H1 (cell line): ENCODE measurements at places on chromosomes 13 and 19. TPM values are rescaled to one million over a fixed set of nuclear protein-coding genes. Genes with fewer than 3 reads are reported as not detected.

GRCh38 chr19:54432144-54432738, 16.8 kb upstream of the LENG8 start:
- H3K27ac ChIP-seq: no peak overlapping the region
- H3K36me3 ChIP-seq: peaks cover 6% of the 10 kb centered on the region; the same call in 1 of the 2 replicates
- no peaks in the 10 kb centered on the region; the same call in 1 of the 2 replicates for H3K27me3 ChIP-seq
- H3K4me1 ChIP-seq: peaks cover 16% of the 10 kb centered on the region
- no peak for DNase-seq
- no peak overlapping the region for H3K4me3 ChIP-seq

DNA sequence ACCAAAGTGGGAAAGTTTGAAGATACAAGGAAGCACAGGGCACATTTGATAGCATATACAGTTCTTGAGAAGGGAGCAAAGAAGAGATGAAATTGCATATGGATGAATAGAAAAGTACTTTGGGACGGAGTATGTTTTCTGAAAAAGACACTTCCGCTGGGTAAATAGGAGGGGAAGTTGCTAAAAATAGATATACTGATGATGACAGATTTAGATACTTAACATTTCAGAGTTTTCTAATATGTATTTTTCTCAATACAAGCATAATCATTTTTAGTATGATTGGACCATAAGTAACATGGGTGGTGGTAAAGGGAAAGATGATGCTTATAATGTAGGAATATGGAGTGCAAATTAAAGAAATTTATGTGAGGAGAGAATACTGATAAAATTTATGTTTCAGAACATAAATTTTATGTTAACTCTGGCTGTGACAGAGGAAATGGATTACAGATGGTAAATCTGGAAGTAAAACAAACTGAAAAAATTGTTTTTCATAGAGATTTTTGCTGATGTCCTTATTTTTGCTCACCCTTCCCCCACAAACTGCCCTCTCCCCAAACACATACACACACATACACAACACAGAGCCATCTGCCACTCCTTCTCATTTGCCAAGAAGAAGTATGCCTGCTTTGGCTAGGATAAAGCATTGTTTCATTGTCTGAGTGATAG, 583.9 kb upstream of the MIR17HG start:
- H3K4me1 ChIP-seq: no peaks in the 10 kb centered on the region
- no peaks in the 10 kb centered on the region for H3K36me3 ChIP-seq
- no peak overlapping the region for H3K27ac ChIP-seq

PGPEP1 gene
- total RNA-seq: 33.2 and 33.4 TPM in 2 replicates

- no peaks in the 10 kb centered on the region for H3K4me1 ChIP-seq
- no peak overlapping the region for H3K4me3 ChIP-seq
- no peaks in the 10 kb centered on the region for H3K27me3 ChIP-seq
Observed at GRCh38 chr19:15986701-15987100, 37.9 kb downstream of the OR10H4 start.

DNA sequence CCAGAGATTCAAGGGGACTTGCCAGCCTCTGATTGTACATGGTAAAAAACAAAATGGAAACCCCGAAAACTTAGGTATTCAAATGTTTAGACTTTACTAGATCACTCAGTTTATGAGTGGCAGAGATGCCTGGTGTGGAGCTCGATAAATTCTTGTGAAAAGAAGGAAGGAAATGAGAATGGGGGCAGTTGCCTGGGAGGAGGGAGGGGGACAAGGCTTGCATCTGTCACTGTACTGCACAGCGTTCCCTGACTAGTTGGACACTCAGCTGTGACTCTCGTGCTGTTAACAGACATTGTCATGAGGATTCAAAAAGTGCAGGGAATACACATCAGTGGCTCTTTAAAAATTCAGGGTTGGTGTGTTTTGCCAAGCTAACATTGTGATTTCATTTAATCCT, 232.9 kb downstream of the ZIC5 start:
- H3K36me3 ChIP-seq: no peaks in the 10 kb centered on the region; the same call in 1 of the 2 replicates
- H3K27ac ChIP-seq: no peak overlapping the region
- no peak overlapping the region for H3K4me3 ChIP-seq
- no peak for DNase-seq
- peaks cover 28% of the 10 kb centered on the region; the same call in 1 of the 2 replicates for H3K4me1 ChIP-seq

DNA sequence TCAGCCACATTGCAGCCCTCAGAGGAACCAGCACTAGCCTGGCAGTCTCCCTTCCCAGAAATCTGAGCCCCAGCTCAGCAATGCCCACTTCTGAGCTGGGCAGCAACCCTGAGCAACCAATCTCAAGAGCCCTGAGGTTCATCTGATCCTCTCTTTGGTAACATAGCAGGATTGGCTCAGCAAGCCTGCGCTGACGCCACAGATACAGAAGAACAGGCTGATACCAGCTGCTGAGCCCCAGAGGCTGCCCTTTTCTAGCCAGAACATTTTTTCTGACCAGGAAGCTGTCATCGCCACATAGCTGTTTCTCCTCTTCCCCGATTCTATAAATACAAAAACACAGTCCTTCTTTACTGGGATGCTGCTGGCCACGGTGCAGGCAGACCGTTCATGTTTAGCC, 59.8 kb downstream of the TRPM4 start:
- DNase-seq: no peak
- no peak overlapping the region for H3K4me3 ChIP-seq
- no peaks in the 10 kb centered on the region for H3K36me3 ChIP-seq

GRCh38 chr13:24274452-24275021, 34.8 kb upstream of the C1QTNF9 start:
- no peaks in the 10 kb centered on the region for H3K27me3 ChIP-seq
- no peaks in the 10 kb centered on the region for H3K36me3 ChIP-seq
- H3K4me3 ChIP-seq: no peak overlapping the region
- no peak overlapping the region for H3K27ac ChIP-seq
- H3K4me1 ChIP-seq: no peaks in the 10 kb centered on the region
- DNase-seq: no peak

DNA sequence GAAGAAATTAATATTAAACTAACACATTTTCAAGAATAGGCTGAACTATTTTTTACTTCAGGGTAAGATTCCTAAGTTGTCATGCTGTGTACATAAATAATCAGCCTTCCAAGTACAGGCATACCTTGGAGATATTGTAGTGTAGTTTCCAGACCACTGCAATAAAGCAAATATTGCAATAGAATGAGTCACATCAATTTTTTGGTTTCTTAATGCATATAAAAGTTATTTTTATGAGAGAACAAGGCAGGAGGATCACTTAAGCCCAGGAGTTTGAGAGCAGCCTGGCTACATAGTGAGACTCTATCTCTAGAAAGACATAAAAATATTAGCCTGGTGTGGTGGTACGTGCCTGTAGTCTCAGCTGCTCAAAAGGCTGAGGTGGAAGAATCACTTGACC, 511.5 kb downstream of the UQCRFS1 start:
- H3K4me3 ChIP-seq: no peak overlapping the region
- no peak for DNase-seq
- H3K4me1 ChIP-seq: no peaks in the 10 kb centered on the region
- H3K27me3 ChIP-seq: no peaks in the 10 kb centered on the region
- no peaks in the 10 kb centered on the region for H3K36me3 ChIP-seq

DNA sequence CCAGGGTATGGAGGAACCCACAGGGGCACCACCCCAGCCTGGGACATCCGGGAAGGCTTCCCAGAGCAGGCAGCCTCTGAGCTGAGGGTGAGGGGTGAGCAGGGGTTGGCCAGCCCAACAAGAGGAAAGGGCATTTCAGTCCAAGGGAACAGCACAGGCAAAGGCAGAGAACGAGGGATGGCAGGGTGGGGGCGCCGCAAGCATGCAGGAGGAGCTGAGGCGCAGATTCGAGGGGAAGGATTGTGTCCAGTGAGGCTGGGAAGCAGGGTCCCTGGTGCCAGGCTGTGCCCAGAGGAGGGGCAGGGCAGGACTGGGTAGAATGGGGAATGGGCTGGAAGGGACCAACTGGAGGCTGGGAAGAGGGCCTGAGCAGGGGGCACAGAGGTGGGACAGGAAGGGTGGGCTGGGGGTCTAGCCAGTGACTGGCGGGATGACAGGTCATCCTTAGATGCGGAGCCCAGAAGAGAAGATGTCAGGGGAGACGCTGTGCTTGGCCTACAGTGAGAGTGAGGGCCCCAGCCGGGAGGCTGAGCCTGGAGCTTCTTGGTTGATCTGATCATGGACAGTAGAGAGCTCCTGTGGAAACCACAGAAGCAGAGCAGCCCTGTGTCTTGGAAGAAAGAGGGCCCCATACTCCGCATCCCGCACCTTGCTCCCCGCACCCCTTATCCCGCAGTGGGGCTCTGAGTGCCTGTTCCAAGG, 13.6 kb downstream of the EMP3 start:
- H3K4me1 ChIP-seq: no peaks in the 10 kb centered on the region
- DNase-seq: no peak
- no peak overlapping the region for H3K27ac ChIP-seq
- no peaks in the 10 kb centered on the region for H3K27me3 ChIP-seq
- no peaks in the 10 kb centered on the region for H3K36me3 ChIP-seq

GRCh38 chr13:59461411-59461810, 702.3 kb downstream of the DIAPH3 start:
- no peak for DNase-seq
- no peaks in the 10 kb centered on the region for H3K36me3 ChIP-seq
- H3K4me3 ChIP-seq: no peak overlapping the region
- H3K27me3 ChIP-seq: no peaks in the 10 kb centered on the region
- H3K4me1 ChIP-seq: peaks cover 18% of the 10 kb centered on the region
- H3K27ac ChIP-seq: no peak overlapping the region
